ENCODE measurements at places on chromosomes 16 and 17. TPM values are rescaled to one million over a fixed set of nuclear protein-coding genes. Genes with fewer than 3 reads are reported as not detected.

ESRP2 gene
- 0.15 TPM for total RNA-seq

TNK1 gene
- total RNA-seq, result not detected

HOXB8 gene
- total RNA-seq, result 3.6 TPM

GNG13 gene
- not detected for total RNA-seq

PIMREG gene
- 26.0 TPM for total RNA-seq

CSH2 gene
- total RNA-seq, result not detected

SDR42E2 gene
- not detected for total RNA-seq

PYY gene
- total RNA-seq, result not detected

CCL4 gene
- not detected for total RNA-seq

KCNJ18 gene
- not detected for total RNA-seq

VASN gene
- 0.32 TPM for total RNA-seq

MILR1 gene
- 2.9 TPM for total RNA-seq

PHB1 gene
- 213 TPM for total RNA-seq

PIK3R6 gene
- not detected for total RNA-seq

STX1B gene
- under 0.01 TPM for total RNA-seq

XYLT2 gene
- 29.6 TPM for total RNA-seq

OR2C1 gene
- not detected for total RNA-seq

KRT32 gene
- total RNA-seq, result not detected

KRTAP4-6 gene
- not detected for total RNA-seq

GSG1L gene
- total RNA-seq, result not detected

SAMD14 gene
- total RNA-seq, result 4.6 TPM

CACNB1 gene
- total RNA-seq, result 5.5 TPM

KRT27 gene
- total RNA-seq, result not detected

CBLN1 gene
- not detected for total RNA-seq

HOXB13 gene
- not detected for total RNA-seq

KCNJ2 gene
- total RNA-seq, result 21.4 TPM

HCRT gene
- not detected for total RNA-seq

GRAP gene
- 19.0 TPM for total RNA-seq

KRT15 gene
- 0.65 TPM for total RNA-seq

P2RX5 gene
- total RNA-seq, result 0.32 TPM

ATP1B2 gene
- not detected for total RNA-seq

ADCY7 gene
- 35.3 TPM for total RNA-seq

RHOT2 gene
- 32.1 TPM for total RNA-seq

HSD17B1 gene
- total RNA-seq, result 0.15 TPM

NETO2 gene
- total RNA-seq, result 31.2 TPM

KCNH4 gene
- total RNA-seq, result not detected

NPIPA2 gene
- total RNA-seq, result 2.1 TPM

LGALS9B gene
- not detected for total RNA-seq

GRB7 gene
- not detected for total RNA-seq

DNASE1L2 gene
- 0.97 TPM for total RNA-seq
